ENCODE measurements at places on chromosomes 7 and 10. TPM values are rescaled to one million over a fixed set of nuclear protein-coding genes. Genes with fewer than 3 reads are reported as not detected.

DNA sequence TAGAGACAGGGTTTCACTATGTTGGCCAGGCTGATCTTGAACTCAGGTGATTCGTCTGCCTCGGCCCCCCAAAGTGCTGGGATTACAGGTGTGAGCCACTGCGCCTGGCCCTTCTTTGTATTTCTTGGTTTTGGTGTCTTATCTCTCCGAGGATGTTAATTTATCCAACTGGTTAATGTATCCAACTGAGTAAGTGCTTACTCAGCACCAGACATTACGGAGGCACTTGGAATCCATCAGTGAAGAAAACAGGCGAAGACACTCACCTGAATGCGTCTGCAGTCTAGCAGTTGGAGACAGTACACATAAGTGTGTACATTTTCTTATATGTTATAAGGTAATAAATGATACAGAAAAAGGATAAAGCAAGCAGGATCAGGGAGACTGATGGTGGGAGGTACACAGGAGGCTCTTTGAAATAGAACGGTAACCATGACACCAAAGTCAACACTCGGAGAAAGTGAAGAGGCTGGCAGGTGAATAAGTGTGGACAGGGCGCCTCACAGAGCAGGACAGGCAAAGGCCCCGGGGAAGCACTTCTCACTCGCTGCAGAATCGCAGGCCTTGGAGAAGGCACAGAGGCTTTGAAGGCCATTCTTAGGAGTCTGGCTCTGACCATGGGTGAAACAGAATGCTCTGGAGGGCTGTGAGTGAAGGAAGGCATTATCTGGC is 73.1 kb downstream of the LANCL2 start:
- no peak for DNase-seq

CPED1 gene
- total RNA-seq: 2.3 TPM

MYL10 gene
- total RNA-seq: not detected

- DNase-seq: no peak
These were observed 25.8 kb downstream of the AQP1 start for GRCh38 chr7:30937416-30937815.

DNA sequence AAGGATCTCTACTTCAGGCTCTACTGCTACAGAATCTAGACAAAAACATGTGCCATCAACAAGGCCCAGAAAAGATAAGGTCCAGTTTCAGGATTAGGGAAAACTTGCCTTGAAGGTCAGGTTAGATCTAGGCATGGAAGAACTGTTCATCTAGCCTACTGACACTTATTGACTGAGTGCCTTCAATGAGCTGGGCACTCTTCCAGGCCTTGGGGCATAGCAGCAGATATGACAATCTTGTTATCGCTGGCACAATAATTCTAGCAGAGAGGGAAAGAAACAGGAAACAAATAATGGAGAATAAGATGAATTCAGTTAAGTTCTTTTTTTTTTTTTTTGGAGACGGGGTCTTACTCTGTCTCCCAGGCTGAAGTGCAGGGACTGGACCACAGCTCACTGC is 71.6 kb downstream of the ADCYAP1R1 start:
- no peak for DNase-seq

GRCh38 chr7:131007439-131008330 is 273.7 kb upstream of the KLF14 start:
- DNase-seq: peak; percentile 70

DNA sequence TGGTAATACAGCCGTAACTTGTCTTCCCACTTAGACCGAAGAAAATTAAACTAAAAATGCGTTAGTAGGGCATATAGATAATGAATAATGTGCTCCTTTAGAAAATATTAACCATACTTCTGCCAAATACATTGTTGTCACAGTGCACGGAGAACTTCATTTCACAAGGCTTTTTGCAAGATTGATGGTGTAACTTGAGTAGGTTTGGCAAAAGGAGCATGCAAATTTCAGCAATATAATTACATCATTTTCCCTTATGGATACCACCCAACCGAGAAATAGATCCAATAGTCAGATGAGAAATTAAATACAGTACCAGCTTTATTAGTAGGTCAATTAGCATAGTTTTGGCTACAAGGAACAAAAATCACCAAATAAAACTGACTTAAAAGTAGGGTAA is 792.6 kb upstream of the C7orf33 start:
- DNase-seq: no peak

CPA1 gene
- not detected for total RNA-seq

MDFIC gene
- total RNA-seq: 69.1 TPM
